ENCODE measurements at places on chromosomes 7 and 10.

GRCh38 chr7:148540041-148540738, 50.4 kb upstream of the C7orf33 start:
- DNase-seq: no peak

DNA sequence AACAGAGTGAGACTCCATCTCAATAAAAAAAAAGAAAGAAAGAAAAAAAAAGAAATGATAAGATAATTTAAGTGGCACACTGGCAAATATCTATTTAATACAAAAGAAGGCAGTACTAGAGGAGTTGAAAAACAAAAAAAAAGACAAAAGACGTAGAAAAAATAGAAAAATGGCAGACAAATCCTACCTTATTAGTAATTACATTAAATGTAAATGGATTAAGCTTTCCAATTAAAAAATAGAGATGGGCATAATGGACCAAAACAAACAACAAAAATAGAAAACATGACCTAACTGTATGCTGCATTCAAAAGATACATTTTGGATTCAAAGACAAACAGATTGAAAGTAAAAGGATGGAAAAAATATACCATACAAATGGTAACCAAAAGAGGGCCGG, 5.3 kb upstream of the PARP12 start:
- no peak for DNase-seq

DNA sequence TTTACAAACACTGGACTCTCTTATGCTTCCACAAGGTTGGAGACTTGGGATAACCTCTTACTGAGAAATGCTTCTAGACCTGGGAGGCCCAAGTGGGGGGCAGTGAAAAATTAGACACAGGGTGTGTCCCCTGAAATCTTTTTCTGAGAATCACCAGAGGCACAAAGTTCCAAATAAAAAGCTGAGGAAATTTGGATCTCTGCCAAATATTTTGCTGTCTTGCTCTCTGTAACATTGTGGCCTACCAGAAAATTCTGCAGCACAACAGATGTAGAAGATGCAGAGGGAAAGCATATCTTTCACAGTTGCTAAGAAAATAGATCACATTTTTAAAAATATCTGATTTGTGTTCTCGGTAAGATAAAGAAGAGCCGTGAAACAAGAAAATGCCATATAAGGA, 849.4 kb downstream of the CCSER2 start:
- DNase-seq: no peak

- no peak for DNase-seq
Observed at GRCh38 chr10:127117125-127117524, 79.3 kb downstream of the INSYN2A start.

GRCh38 chr10:58724781-58725180, 212.1 kb downstream of the BICC1 start:
- no peak for DNase-seq

DNA sequence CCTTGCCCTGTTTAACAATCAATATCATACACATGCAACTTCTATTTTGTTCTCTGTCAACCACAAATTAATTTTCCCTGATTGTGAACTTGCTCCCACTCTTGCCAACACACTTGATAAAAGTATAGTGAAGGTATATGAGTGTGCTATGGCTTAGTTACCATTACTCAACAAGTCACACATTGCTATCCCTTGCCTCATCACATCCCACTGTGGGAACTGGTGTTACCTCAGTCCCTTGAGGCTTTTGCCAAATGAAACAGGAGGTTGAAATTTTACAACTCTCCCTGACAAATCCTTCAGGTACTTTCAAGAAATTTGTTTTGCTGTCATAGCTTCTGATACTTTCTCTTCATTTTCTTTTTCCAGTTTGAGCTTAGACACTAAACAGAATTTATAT, 472.5 kb upstream of the SEMA3D start:
- DNase-seq: no peak

All from stimulated activated CD8-positive, alpha-beta memory T cell treated with anti-CD3 and anti-CD28 coated beads, Interleukin-15, amount 100 ng/mL, for 4 hours (primary cell).